ENCODE measurements at places on chromosomes 7 and 10.

- DNase-seq: no peak
Measured at GRCh38 chr7:134505856-134506255, 21.5 kb upstream of the AKR1B10 start.

DNA sequence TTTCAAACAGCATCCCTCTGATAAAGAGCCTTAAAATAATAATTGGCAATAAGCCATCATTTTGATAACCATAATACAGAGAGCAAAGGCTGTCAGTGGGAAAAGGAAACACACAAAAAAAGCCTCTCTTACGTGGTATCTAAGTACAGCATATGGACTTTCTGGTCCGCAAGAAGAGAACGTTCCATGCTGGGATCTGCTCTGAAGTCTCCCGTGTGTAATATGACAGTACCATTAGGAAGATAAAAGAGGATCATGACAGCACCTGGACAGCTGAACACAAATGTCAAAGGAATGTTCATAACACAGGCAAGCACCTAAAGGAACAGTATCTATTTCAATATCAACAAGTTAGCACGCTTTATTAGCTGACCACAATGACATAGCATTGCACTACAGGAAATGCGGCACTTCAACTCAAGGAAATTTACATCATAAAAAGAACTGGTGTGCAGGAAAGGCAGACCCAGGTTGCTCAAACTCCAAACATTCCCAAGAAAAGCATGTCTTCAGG lies 9.9 kb downstream of the DCLRE1A start:
- no peak for DNase-seq

GRCh38 chr7:80410081-80410480 lies 101.8 kb downstream of the GNAT3 start:
- no peak for DNase-seq

- no peak for DNase-seq
Measured at GRCh38 chr7:35839860-35840854, 39.3 kb downstream of the SEPTIN7 start.

DNA sequence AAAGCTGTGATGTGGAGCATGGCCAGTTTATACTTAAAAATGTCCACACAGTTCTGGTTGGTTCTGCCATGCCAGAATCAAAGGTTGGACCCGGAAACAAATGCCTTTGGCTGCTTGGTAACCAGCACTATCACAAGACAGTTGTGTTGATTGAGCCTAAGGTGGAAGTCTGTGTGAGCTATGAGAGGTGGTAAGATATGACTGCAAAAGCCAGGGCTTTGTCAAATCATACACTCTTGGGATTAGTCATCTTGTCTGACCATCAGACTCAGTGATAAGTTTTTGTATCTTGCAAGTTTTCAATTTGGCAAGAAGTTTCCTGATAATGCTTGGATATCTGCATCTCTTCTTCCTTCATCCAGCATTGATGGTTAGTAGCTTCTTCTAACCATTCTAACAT lies 35.5 kb downstream of the GPR141 start:
- no peak for DNase-seq

GRCh38 chr10:70085975-70086613 lies 33.4 kb downstream of the MACROH2A2 start:
- DNase-seq: no peak

GRCh38 chr7:3747467-3747866 lies 446.4 kb downstream of the SDK1 start:
- DNase-seq: no peak

GRCh38 chr7:76346097-76346496 lies 12.7 kb downstream of the YWHAG start:
- no peak for DNase-seq

GRCh38 chr10:100157156-100157555 lies 28.7 kb downstream of the ERLIN1 start:
- DNase-seq: no peak

- no peak for DNase-seq
Measured at GRCh38 chr10:96791902-96792301, 40.2 kb upstream of the LCOR start.

DNA sequence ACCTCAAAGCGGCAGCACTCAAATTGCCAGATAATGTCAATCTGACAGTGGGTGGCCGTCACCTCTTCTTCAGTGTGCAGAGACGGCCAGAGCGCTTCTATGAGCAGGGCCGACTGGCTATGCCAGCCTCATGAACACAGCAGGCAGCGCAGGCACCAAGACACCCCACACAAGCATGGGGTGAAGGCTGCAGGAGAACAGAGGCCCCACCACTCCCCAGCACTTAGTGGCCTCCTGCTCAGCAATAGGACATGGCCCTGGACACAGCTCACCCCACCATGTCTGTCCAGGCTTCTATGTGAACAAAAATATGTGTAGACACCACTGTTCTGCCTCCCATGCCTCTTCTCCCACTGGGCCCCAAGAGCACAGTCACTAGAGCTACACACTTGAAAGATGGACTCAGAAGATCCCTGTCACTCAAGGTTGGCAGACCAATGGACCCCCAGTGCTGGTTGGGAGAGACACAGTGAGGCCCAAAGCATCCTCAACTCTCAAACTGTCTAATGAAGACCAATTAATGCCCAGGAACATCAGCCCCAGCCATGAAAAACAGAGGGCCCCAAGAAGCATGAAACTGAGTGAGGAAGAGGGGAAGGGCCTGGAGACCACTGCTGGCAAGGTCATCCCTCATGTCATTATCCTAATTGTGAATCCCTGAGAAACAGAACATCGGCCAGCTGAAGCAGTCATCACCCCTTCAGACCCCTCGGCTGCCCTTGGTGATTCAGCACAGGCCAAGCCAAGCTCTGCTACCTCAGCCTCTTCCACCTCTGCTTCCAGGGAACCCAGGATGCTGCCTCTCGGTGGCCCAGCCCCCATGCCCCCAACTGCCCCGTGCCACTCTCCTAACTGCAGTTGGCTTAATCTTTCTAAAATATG lies 77.7 kb downstream of the GRID1 start:
- no peak for DNase-seq

DNA sequence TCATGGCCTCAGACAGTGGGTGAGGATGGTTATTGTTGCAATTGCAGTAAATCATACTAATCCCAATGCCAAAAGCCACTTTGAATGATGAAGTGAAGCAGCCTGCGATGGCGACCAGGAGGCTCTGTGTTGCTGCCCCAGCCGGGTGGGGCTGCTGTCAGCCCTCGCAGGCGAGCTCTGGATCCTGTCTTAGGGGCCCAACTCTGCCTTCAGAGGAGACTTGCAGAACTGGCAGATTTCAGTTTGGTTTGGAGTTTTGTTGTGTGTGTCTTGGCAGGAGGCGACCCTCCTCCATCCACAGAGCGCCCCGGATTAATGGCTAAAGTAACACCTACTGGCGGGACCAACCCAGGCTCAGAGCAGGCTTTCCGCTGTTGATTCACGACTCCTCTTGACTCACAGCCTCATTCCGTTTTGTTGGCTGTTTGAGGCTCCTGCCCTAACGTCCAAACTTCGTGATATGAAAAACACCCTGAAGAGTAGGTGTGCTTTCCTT lies 67.9 kb upstream of the BMPER start:
- DNase-seq: no peak

DNA sequence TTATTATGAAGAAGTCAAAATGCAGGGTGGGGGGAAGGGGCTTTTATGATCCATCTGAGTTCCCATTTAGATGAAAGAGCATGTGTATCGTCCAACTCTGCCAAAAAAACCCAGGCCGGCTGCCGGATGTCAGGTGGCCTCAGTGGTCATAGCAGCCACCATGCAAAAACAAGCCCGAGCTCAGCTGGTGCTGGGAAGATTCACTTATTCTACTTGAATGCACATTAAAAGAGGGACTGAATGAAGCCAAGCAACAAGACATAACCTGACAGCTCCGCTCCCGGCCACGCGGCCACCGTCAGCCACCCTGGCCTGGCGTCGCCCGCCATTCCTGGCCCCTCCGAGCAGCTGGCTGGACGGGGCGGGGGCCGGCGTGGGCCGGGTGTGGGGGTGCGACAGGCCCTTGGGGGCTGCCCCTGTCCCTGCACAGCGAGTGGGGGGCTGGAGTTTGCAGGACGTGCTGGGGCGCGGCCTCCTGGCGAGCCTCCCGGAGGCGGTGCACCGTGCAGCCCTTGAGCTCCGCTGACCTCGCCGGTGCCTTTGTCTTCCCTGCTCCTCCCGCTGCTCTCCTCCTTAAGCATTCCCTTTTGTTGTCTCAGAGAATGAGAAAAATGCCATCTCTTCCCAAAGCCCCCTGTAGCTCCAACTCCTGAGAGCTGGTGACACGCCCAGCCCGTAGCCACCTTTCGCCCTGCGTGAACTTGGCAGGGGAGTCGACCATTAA lies 67.8 kb downstream of the EBF3 start:
- DNase-seq: no peak

DNA sequence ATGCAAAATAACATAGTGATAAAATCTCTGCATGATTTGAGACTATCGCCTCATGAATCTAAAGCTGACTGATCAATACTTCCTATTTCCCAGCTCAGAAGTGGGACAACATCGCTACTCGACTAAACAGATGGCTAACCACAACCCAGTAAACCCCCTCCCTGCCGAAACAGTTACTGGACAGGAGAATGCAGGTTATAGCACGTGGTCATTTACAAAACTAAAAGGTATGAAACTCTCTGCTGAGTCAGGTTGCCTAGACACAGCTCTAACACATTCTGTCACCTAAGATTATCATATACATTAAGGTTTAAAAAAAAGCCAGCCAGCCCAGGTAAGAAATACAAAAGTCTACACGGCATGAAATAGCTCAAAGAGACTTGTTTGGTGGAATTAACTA lies 64.0 kb downstream of the CTBP2 start:
- no peak for DNase-seq

GRCh38 chr10:13139676-13140075 lies 21.7 kb upstream of the MCM10 start:
- DNase-seq: no peak

- peak; percentile 15 for DNase-seq
Measured at GRCh38 chr7:77903597-77903996, 105.0 kb downstream of the PHTF2 start.

GRCh38 chr10:71804077-71804476 lies 30.8 kb upstream of the VSIR start:
- no peak for DNase-seq

GRCh38 chr7:18059171-18059570 lies 31.5 kb upstream of the PRPS1L1 start:
- no peak for DNase-seq

DNA sequence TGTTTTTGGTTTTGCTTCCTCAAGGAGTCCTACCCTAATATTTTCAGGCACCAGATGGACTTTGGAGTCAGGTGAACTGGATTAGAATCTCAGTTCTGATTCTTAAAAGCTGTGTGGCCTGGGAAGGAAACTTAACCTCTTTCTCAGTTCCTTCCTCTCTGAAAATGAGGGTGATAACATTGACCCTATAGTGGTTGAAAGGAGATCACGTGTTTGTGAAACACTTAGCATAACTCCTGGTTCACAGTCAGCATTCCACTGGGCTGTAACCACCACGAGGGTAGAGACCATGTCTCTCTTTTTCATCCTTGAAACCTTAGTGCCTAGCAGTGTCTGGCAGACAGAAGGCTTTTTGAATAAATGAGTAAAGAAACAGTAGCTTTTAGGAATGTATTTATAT lies 16.7 kb downstream of the LSMEM1 start:
- no peak for DNase-seq

DNA sequence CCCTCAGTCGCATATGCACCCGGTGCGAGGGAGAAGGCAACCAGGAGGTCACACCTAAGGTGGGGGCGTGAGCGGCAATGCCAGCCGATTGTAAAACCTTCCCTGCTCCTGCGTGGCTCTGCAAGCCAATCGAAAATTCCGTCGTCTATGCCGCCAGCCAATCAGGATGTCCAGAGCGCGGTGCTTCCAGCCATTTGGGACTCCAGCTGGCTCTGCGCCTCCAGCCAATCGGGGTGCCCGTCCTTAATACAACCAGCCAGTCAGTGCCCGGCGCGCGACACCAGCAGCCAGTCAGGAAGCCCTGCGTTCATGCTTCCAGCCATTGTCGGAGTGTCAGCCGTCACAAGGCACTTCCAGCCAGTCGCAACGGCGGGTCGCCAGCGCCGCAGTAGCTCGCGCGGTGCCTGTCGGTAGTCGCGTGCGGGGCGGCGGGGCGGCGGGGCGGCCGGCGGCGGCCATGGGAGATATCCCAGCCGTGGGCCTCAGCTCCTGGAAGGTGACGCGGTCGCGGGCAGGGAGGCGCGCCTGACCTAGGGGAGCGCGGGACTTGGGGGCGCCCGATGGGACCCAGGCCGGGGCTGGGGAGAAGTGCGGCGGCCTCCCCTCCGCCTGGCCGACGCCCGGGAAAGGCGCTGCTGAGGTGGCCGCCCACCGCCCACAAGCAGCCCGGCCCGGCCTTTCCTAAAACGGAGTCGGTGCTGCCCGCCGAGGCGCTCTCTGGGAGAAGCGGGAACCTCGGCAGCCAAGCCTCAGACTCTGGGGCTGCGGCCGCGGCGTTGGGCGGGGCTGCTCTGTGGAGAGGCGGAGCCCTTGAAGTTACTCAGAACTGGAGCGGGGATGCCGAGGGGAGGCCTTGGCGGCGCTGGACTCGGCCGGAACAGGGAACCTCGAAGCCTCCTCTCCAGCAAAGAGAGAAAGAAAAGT lies at the start of gene AKR1E2:
Gene AKR1E2 (plus strand): TSS at position 340 of the 924 bp plus-strand sequence. CDS start 118 bp downstream, at position 458.
- peak; percentile 92 for DNase-seq

- DNase-seq: no peak
Measured at GRCh38 chr10:49049660-49050059, 65.7 kb downstream of the VSTM4 start.

GRCh38 chr10:29249018-29249417 lies 39.9 kb upstream of the LYZL1 start:
- DNase-seq: no peak

DNA sequence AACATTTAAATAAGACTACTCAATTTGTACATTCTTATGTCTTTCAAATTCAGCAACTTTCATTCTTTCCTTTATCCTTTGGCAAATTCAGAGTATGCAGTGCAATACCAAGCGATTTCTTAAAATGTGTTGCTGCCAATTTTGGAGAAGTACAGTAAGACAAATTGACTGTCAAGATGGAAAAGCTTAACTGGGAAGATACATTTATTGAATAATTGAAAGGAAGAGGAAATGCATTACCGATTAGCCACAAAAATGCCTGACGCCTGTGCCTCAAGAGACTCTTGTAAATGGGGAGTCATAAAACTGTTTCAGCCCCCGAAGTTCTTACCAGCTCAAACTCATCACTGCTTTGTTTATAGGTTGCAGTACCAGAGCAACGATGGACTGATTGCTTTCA lies 373.3 kb upstream of the GALNT17 start:
- no peak for DNase-seq

DNA sequence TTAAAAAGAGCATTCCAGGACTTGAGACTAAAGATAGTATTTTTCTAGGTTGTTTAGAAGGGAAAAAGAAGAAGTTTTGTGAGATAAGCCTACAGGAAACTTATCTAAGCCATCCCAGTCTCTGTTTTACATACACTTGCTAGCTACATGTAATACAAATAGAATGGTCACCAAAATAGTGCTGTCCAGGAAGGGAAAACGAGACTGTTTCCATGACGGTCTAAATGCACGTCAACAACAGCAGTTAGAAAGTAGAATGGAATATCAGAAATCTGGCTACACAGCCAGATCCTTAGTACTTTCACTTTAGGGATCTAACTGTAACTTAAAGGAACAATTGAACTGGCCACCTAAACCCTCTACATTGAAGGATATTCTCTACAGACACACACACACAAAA lies 117.6 kb downstream of the TSPAN12 start:
- no peak for DNase-seq
